HS-27A (cell line): ENCODE measurements at places on chromosomes 2 and 18.
A peak's percentile ranks its signal among the peaks of the same experiment; 100 is the strongest.

DNA sequence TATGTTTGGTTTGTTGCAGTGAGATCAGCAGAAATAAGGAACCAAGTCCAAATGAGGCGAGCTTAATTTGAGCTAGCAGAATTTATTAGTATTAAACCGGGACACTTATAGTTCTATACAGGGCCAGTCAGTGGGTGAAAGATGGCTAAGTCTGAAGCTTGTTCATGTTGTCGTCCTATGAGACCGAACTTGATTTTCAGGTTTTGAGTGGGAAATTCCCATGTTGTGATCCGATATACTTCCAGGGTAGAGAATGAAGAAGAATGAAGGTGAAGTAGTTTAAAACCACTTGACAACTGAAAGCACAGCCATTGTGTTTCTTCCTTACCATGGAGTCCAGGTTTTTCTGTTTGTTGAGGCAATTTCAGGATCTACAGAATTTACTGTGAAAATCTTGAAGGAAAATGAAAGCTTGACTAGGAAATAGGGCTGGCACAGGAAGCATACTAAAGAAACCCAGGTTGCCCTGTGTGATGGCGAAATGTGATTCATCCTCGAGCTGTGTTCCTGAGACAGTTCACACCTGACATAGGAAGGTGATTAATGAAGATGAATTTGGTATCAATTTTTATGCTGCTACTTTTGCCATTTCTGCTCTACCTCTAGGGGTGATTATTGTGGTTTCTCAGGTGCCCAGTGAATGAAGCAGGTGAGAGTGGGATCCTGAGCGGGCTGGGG, 37.6 kb upstream of the MGAT5 start:
- DNase-seq = no peak

GRCh38 chr2:159855557-159856061, 57.6 kb upstream of the CD302 start:
- DNase-seq = no peak

- DNase-seq = no peak
These were observed 37.5 kb upstream of the SIX2 start for GRCh38 chr2:45046786-45047185.

- no peak for DNase-seq
These were observed 32.9 kb upstream of the SPTBN1 start for GRCh38 chr2:54423213-54423612.

DNA sequence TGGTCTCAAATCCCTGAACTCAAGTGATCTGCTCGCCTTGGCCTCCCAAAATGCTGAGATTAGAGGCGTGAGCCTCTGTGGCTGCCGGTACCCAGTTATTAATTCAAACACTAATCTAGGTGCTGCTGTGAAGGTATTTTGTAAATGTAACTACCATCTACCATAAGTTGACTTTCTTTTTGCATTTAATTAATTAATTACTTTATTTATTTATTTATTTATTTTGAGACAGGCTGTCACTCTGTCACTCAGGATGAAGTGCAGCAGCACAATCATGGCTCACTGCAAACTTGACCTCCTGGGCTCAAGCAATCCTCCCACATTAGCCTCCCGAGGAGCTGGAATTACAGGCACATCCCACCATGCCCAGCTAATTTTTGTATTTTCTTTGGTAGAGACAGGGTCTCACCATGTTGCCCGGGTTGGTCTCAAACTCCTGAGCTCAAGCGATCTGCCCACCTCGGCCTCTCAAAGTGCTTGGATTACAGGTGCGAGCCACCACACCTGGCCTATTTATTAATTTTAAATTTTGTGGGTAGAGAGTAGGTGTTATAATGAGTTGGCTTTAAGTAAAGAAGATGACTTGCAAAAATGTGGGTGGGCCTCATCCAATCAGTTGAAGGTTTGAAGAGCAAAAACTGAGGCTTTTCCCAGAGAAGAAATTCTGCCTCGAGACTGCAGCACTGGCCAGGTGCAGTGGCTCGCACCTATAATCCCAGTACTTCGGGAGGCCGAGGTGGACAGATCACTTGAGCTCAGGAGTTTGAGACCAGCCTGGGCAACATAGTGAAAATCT, 17.3 kb upstream of the NMUR1 start:
- no peak for DNase-seq

DNA sequence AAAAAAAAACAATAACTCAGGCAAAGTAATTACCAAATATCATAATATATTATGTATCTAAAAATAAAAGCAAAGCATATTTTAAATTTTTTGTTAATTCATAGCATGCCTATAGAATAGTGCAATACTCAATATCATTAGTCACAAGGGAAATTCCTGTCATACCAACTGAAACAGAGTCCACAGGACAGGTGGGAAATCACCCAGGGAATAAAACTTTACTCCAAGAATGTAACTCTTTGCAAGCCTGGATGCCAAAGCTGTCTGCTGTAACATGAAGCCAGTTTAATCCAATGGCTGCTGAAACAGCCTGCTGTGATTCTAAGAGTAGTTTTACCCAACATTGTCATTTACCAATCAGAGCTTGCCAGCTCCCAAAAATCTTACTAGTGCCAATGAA, 40.0 kb upstream of the SULT1C3 start:
- DNase-seq = peak; percentile 45

GRCh38 chr2:58638256-58638805, 397.2 kb upstream of the FANCL start:
- no peak for DNase-seq

GRCh38 chr18:2636126-2636631, 19.3 kb upstream of the SMCHD1 start:
- DNase-seq = no peak

DNA sequence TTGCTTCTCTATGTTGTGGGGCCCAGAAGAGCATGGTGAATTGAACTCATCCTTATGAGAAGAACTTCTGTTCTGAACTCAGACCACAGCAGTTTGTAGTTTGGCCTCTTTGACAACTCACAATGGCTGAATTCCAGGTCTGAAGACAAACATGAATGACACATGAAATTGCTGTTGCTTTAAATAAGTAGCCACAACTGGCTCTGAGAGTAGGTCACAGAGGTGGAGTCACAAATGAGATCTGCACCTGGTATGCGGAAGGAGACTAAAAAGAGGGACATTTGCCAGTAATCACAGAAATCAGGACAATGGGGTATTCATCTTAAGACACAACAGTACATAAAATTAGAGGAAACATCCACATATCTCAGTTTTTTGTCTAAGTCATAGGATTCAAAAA, 290.3 kb upstream of the MMADHC start:
- no peak for DNase-seq

DNA sequence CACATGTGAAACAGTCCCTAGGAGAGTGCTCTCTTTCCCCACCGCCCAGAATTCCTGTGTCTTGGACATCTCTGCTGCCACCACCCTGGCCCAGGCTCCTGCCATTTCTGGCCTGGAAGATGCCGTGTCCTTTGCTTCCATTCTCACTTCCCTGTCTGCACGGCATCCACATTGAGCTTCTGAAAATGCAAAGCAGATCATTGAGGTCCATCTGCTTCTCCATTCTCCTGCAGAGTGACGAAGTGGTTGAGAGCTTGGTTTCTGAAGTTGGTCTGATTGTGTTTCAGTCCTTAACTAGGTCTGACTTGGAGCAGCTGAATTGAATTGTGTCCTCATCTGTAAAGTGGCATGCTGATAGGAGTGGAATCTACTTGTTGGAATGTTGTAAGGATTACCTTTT, 98.7 kb upstream of the MGAT5 start:
- DNase-seq = no peak

DNA sequence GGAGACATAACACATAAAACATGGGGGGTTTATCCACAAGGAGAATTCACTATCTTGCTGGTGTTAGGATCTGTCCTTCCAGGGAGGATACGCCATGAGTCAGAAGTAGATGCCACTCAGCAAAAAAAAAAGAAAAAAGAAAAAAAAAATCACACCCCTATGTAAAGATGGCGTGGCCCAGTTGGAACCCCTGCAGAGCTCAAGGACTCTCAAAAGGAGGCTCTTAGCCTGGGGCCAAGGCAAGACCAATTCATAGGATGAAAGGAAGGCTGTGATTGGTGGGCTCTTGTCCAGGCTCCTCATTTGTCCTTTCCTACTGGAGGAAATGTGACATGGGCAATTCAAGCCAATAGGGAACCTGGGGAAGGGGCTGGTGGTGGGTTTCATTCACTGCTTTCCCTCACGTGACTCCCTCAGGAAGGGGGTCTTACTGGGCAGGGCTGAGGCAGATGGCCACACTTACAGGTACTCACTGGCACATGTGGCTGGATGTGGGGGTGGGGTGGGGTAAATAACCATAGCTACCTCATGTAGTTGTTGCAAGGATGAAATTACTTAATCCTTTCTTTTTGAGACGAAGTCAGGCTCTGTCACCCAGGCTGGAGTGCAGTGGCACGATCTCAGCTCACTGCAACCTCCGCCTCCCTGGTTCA, 38.7 kb upstream of the HAAO start:
- DNase-seq = no peak

- no peak for DNase-seq
These were observed 52.9 kb upstream of the XDH start for GRCh38 chr2:31467426-31467825.

- DNase-seq = no peak
These were observed 170.0 kb downstream of the CERS6 start for GRCh38 chr2:168626096-168626495.

DNA sequence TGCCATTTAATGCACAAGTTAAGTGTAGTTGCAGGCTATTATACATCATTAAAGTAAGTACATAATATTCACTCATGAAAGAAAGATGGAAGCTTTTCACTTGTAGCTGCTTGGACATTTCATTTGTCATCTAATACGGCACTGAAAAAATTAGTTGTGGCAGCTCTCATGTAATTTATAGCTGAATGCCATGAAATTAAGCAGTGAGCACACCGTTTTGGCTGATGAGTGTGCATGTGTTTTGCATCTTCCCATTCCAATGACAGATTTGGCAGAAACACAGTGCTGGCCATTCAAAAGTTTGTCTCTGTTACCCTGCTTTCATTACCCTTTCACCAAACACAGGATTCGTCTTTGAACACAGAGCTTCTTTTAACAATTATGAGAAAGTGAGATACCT, 174.0 kb downstream of the PTGR3 start:
- DNase-seq = no peak

DNA sequence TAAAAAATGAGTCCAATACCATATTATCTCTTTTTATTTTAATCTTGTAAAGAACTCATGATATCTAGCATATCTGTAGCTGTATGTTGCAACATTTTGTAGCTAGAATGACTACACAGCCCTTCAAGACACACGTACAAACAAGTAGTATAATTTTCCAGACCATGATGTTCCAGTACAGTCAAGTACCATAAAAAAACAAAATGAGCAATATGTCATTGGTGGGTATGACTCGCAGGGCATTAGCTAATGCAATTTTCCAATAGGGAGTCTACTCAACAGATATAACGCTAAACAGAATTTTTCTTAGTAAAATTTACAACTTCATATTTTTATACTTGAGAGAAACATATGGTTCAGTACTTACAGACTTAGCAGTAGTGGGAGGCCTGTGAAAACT, 53.6 kb upstream of the UGP2 start:
- DNase-seq = no peak

GRCh38 chr2:88303865-88304264, 133.7 kb downstream of the THNSL2 start:
- DNase-seq = no peak

GRCh38 chr2:156585457-156585856, 149.3 kb downstream of the GPD2 start:
- DNase-seq = no peak

- DNase-seq = no peak
These were observed 193.0 kb upstream of the CYP26B1 start for GRCh38 chr2:72340665-72341064.

GRCh38 chr2:52145005-52145404, 1113.1 kb upstream of the NRXN1 start:
- DNase-seq = no peak

DNA sequence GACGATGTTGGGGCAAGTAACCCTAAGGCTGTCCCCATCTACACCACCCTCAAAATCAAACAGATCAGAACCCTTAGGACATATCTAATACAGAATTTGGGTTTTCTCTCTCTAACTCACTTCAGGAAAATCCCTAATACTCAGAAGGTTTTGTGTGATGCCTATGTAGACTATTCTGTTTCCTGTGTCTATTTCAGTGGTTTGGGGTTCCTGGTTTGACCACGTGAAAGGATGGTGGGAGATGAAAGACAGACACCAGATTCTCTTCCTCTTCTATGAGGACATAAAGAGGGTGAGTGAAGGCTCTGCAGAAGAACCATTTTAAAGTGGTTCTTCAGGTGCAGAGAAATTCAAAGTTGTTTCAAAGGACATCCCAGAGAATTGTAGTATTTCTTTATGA, 16.3 kb downstream of the SULT1C2 start:
- no peak for DNase-seq

DNA sequence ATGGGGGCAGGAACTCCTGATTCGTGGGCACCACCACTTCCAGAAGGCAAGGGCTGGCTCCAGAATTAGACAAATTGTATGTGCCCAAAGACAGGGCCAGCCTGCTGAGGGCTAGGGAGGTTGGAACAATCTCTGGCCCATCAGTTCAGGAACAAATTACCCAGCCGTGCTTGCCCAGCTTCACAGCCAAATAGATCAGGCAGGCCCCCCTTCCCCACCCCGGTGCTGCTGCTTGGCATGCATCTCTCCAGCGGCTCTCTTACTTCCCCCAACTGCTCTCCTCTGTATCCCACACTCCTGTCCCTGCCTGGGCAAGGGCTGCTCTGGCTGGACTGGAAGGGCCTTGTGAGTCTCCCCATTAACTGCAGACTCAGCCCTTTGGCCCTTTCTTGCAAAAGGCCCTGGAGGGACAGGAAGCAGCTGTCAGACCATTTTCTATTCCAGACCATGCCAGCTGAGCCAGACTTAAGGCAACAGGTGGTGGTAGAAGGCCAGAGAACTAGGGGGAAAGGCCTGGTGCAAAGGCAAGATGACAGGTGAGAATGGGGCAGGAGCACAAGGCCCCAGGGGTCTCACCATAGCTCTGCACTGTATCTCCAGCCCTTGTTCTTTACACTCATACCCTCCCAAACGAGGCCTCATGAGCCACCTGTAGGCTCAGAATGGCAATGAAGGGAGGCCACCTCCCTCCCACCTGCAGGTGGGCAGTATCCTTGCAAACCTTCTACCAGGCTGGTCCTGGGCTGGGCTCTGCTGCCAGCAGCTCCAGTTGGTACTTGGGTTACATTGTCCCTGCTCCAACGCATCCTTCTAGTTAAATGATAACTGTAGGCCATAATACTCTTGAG, 30.7 kb upstream of the ACAA2 start:
- no peak for DNase-seq
